ENCODE measurements at places on chromosomes 16 and 17.

DNA sequence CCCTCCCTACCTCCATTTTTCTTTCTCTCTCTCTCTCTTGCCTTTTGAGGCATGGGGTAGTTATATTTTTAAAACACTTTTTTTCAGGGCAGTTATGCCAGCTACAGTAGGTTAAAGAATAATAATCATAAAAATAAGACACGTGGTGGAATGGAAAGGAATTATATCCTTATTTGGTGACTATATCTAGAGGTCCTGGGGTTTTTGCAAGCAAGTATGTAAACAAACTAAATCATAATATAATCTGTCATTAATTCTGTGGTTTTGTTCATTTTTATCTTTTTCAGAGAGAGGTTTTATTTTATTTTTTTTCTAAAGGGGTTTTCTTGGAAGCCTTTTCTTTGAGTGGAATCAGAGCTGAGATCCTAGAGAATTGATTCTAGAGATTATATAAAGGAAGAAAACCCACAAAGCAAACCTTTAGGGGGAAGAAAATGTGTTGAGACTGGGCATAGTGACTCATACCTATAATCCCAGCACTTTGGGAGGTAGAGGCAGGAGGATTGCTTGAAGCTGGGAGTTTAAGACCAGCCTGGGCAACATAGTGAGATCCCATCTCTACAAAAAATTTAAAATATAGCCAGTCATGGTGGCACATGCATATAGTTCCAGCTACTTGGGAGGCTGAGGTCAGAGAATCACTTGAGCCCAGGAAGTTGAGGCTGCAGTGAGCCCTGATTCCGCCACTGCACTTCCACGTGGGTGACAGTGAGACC lies 53.2 kb downstream of the NQO1 start:
- DNase-seq = no peak

GRCh38 chr16:50298075-50298460 lies 31.7 kb downstream of the ADCY7 start:
- DNase-seq = no peak

DNA sequence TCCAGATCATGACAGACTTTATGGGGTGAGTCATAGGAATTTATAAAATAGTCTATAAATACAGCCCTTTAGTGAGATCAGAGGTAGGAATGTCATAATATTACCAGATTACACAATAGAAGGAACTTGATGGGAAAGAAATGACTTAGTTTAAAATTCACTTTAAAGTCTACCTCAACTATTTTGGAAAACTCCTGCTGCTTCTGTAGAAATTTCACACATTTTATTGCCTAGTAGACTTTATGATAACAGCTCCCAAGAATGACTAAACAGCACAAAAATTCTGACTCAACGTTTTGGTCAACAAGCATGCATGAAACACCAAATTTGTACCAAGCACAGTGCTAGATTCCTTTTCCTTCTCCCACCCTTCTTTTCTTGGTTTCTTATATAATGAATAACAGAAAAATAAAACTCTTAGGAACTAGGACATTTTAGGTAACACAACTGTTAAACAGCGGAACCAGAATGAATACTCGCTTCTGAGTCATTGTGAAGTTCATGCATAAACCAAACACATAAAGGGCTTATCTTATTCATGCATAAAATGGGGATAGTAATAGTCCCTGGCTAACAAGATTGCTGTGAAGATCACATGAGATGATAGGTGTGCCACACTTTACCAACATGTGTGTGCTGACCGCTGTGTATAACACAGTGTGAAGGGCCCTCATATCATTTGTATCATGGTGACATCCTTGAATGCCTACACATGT lies 243.9 kb downstream of the CDH8 start:
- DNase-seq = no peak

DNA sequence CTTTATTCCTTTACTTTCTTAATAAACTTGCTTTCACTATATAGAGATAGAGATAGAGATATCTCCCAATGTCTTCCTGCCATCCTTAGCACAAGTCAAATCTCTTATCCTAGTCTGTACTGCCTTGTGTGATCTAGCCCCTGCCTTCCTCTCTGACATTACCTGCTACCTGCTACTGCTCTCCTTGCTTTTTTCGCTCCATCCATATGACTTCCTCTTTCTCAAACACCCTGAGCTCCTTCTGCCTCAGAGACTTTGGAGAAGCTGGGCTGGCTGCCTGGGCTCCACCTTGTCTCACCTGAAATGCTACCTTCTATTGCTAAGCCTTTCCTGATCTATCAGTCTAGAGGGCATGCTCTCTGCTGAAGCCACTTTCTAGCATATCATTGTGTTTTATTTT lies 24.7 kb upstream of the WSB1 start:
- no peak for DNase-seq

DNA sequence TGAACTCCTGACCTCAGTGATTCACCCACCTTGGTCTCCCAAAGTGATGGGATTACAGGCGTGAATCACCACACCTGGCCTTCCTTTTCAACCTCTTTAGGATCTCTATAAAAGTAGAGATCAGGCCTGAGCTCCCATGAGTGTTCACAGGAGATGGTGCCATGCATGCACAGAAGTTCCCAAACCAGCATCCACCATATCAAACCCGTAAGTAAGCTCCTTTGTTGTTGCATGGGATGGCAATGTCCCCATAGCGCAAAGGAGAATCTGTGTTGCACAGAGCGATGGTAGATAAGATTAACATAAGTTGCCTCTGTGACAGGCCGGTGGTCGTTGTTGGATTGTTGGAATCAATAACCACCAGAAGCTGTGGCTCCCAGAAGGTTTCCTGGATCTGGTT lies 34.8 kb upstream of the PPM1D start:
- DNase-seq = no peak

- DNase-seq = peak; percentile 88
These were observed 10.8 kb downstream of the SMTNL2 start for GRCh38 chr17:4594931-4595684.

DNA sequence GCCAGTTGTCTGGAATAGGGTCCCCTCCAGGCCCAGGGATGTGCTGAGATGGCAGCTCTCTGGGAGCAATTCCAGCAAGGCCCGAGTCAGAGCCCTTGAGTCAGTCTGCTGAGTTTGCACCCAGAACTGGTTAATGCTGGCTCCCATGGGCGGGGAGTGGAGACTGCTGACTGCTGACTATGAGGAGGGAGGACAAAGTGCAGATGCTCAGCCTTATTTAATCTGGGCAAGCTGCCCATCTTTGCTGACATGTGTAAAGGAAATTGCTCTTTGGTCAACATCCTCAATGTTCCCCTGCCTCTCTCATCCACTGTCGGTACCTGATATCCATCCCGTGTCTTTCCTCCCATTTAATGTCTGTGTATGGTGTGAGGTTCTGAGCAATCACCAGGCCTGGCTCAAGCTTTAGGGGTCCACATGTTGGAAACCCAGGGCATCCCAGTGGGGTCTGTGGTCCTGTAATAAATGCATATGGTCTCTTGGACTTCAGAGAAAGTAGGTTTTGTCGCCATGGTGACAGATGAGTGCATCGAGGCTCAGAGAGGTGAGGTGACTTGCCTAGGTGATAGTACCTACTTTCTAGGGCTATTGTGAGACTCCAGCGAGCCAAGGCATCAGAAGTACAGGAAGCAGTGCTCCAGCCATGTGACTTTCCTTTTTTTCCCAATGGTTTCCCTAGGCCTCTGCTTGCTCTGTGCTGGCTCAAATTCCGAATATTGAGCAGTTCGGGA lies 20.0 kb upstream of the RNF135 start:
- DNase-seq = peak; percentile 58

GRCh38 chr16:30478766-30479478 lies 6.4 kb downstream of the ITGAL start:
- no peak for DNase-seq

DNA sequence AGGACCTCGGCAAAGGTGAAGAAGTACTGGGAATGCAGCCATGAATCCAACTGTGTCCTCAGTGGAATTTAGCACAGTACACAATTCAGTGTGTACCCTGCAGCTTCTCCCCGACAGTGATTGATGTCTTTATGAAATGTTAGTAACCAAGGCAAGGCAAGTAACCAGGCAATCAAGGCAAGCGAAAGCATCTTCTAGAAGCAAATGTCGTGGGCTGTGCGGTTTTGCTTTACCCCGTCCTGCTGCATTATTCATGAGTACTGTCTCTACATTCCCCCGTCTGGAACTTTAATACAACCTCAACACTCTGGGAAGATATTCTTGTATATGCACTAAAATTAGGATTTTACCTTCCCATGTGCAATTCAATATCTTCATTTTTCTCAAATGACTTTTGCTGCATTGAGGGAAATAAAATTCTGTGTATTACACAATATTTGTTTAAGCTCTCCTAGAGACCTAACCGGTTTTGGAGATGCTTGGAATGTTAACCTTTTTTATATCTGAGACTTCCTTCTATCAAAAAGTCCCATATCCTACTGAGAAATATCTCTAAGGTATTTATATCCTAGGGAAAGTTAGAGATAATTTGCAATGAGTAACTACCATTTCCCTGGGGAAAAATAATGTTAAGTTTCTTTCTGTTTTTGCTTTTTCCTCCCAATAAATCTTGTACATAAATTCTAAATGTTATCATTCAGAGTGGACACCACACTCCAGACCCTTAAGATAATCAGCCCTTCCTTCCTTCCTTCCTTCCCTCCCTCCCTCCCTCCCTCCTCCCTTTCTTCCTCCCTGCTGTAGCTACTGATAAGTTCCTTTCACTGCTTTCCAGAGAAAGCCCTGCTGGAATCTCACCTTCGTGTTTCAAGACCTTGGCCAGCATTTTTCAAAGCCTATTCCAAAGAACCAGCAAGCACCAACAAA lies 51.9 kb upstream of the ADORA2B start:
- no peak for DNase-seq

- peak; percentile 36 for DNase-seq
These were observed 3.2 kb downstream of the HELZ start for GRCh38 chr17:67241719-67242341.

- DNase-seq = no peak
These were observed 96.3 kb downstream of the GSG1L start for GRCh38 chr16:27967169-27967568.

DNA sequence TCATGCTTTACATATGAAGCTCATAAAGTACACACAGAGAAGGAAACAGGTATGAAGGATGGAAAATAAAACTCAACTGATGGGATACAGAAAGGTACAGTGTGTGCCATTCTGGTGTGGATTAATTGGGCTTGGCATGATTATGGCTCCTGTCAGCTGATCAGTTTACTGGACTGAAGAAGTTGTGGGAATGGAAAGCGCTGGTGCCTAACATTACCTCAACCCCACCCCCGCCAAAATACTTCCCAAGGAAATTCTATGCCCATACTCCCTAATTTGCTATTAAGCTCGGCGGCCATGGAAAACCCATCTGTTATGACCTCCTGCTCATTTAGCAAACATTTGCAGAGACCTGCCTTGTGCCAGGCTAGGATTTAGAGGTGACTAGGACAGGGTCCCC lies 16.6 kb upstream of the PMFBP1 start:
- no peak for DNase-seq

- DNase-seq = no peak
These were observed 34.4 kb downstream of the WDR59 start for GRCh38 chr16:74950511-74950910.

DNA sequence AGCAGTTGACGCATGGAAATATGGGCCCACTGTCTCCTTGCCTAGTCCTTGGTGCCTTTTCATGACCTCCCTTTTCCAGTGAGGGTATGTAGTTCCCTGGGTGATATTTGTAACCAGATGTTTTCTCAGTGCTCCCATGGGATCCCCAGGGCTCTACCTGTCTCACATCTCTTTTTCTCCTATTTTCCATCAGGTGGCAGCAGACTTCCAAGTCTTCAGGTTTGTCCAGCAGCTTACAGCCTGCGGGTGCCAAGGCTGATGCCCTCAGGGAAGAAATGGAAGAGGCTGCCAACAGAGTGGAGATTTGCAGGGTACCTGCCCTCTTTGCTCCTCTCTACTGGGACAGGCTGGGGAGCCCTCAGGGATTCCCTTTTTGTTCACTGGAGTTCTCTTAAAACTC lies 89.1 kb downstream of the ELAC2 start:
- no peak for DNase-seq

- DNase-seq = no peak
These were observed 54.2 kb downstream of the C16orf78 start for GRCh38 chr16:49427771-49428170.

DNA sequence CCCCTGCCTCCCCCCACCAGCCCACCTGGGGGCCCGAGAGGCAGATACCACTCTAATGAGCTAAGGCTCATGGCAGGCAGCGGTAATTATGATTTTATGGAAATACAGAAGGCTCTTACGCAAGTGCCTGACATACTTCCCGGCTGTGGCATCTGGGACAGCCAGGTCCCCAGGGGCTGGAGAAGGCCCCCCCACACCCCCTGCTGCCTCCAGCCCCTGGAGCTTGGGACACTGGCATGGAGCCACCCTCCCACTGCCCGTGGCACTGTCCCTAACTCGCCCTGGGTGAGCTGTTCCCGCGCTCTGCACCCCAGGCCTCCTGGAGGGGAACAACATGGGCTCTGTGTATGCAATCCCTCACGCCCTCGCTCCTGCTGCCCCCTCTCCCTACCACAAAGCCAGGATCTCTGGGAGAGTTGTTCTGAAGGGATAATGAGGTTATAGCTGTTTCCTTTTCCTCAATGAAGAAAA lies 5.4 kb upstream of the STAC2 start:
- DNase-seq = no peak

DNA sequence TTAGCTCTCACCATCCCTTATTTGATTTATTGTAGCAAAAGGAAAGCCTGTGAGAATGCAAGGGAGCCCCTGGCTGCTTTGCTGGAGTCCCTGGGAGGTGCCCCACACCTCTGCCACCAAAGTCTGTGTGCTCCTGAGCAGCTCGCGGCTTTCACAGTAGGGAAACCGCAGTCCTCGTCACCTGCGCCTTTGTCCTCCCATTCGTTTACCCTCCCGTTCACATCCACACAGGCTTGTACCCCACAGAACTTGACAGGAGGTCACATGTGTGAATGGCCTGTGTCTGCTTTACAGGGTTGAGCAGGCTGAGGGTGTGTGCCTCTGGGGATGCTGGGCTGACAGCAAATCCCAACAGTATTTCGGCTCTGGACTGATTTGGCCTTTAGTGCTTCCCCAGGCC lies 152.5 kb downstream of the LGALS9B start:
- no peak for DNase-seq

GRCh38 chr17:77332034-77332971 lies 191.5 kb downstream of the SEC14L1 start:
- DNase-seq = no peak
